ENCODE measurements at places on chromosomes 16 and 17.

- DNase-seq, result no peak
Observed at GRCh38 chr17:66929591-66929990, 34.9 kb upstream of the CACNG4 start.

- DNase-seq, result no peak
Observed at GRCh38 chr16:24853830-24854229, 8.1 kb downstream of the SLC5A11 start.

DNA sequence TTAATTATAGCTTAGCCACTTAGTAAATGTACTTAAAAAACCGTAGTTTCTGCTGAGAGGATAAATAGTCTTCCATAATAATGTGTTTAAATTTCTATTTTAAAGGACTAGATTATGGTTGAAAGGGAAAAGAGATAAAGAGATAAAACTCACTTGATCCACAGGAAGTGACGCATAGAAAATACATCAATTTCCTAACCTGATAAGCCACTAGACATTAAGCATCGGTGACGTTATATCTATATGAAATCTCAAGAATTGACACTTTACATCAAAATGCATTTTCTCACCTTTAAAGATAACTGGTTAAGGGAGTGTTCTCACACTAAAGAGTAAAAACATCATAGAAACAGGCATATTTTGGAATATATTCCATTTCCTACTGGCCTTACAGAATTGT, 5.8 kb downstream of the FBXO47 start:
- no peak for DNase-seq

DNA sequence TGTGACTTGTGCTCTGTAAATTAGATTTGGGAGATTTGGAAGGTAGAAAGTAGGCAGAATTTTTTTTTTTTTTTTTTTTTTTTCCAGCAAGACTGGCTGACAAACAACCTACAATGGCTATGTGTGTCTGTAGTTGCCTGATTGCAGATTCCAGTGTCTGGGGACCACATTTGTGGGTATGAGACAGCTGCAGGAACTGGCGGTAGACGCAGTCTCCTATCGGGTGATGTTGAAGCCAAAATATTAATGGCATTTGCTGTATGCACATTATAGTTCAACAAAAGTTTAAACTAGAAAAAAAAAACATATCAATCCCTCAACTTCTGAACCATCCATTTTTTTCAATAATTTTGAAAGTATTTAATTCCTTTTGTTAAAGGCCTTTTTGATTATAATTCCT, 665.2 kb downstream of the TOX3 start:
- no peak for DNase-seq

DNA sequence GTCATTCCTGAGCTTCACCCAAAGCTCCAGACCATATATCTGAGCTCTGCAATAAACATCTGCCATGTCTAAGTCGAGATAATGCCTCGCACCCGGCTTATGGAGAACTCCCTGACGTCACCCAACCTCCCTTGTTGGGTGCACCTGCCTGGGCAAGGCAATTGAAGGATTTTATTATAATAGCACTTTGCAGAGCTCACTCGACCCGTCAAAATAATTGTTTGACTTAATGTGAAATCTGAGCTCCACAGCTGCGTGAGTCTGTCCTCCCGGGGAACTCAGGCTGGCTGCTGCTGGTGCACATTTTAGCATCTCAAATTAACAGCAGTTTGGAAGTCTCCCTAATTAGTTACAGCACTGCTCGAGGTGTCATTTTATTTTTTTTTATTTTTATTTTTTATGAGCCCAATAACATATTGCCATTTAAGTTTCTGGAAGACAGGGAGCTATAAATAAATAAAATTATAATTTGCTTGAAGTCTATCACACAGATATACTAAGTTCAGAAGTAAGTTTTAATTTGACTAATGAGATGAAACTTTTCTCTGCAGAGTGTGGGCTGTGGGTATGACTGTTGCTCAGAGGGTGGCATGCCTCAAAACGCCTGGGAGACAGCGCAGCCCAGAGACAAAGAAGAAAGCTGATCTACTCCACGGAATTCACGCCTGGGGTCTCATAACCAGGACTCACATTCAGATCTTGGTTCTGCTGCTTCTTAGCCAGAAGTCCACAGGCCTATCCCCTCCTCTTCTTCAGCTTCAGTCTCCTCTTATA, 401.4 kb upstream of the C16orf82 start:
- DNase-seq, result no peak

- no peak for DNase-seq
Observed at GRCh38 chr17:32385121-32385520, 35.2 kb downstream of the ZNF207 start.

DNA sequence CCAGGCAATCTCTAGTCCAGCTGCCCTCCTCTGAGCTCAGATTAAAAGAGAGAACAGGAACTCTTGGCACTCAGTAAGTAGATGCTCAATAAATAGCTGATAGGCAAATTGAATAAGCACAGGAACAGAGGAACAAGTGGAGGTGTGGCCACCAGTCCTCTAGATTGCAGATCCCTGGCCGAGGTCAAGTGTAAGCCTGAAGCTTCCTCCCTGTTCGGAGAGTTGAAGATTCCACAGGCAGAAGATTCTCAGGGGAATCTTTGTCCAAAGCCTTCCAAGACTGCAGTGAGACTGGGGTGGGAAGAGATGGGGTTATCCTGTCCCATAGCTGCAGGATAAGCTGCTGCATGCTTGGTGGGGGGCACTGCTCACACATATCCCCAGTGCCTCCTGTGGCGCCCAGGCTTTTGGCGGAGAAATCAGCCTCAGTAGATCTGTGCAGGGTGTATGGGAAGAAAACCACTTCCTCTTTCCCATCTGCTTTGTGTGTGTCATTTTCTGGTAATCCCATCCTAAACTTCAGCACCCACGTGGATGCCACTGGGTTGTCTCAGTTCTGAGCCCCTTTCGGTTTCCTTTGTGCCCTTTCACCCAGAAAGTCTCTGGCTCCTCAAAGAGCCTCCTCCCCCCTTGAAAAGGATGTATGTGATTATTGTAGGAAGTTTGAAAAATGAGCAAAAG, 12.1 kb downstream of the CD300A start:
- no peak for DNase-seq

DNA sequence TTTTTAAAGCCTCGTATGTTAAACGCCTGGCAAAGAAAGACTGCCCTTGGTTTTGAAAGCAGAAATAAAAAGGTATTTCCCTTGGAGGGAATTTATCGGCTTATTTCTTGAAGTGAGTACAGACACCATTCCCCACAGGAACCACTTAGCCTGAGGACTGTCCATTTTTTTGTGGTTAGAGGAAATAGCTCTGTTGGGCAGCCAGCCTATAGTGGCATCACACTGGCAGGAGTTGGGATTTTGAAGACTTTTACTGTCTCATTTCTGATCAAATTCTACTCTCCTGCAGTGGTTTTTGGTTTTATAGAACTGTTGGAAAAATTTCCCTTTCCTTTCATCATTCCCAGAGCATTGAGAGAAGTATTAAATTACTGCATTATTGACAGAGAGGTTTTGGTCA, 34.1 kb upstream of the CDC6 start:
- DNase-seq, result no peak

- peak; percentile 58 for DNase-seq
Observed at GRCh38 chr17:7308625-7309433, 1.4 kb downstream of the EIF5A start.

- DNase-seq, result no peak
Observed at GRCh38 chr16:89417352-89417751, 73.0 kb downstream of the ANKRD11 start.

- no peak for DNase-seq
Observed at GRCh38 chr17:8954339-8954738, 11.2 kb downstream of the PIK3R5 start.

- no peak for DNase-seq
Observed at GRCh38 chr16:85984947-85985451, 86.0 kb downstream of the IRF8 start.

- no peak for DNase-seq
Observed at GRCh38 chr16:51429041-51429440, 278.0 kb upstream of the SALL1 start.

- DNase-seq, result no peak
Observed at GRCh38 chr17:47287068-47287467, 33.4 kb downstream of the ITGB3 start.

DNA sequence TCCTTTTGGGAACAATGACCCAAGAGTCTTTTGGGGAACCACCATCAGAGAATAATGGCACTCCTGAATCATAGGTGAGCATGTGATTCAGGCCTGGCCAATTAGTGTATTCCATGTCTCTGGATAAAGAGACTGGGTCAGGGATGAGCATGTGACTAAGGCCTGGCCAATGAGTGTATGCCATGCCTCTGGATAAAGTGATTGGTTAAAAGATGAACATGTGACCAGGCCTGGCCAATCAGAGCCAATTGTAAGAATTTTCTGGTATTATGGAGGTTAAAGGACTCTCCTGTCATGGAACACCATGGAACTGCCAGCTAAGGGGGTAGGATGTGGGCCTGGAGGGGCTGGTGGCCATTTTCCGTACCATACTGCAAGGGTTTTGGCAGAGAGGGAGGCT, 194.3 kb downstream of the C16orf78 start:
- DNase-seq, result no peak

GRCh38 chr16:31010585-31011325, at the start of gene STX1B:
TSS of gene STX1B (minus strand) at chr16:31010638. CDS start at chr16:31010396, 242 bp downstream.
- no peak for DNase-seq

DNA sequence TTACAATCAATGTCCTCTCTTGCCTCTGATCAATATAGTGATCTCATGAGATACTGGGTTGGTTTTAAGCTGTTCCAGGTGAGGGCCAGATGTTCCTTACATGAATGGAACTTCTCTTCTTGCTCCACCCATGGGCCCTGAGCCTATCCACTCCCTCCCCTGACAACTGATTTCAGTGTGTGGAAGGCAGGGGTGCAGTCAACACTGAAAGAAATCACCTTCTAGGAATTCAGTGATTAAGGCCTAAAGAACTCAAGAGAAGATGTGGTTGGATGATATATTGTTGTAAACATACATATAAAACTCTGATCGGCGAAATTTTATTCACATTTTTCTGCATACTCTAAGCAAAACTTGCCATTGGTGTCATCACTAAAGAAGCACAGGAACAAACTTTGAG, 6.7 kb upstream of the GOSR2 start:
- no peak for DNase-seq

DNA sequence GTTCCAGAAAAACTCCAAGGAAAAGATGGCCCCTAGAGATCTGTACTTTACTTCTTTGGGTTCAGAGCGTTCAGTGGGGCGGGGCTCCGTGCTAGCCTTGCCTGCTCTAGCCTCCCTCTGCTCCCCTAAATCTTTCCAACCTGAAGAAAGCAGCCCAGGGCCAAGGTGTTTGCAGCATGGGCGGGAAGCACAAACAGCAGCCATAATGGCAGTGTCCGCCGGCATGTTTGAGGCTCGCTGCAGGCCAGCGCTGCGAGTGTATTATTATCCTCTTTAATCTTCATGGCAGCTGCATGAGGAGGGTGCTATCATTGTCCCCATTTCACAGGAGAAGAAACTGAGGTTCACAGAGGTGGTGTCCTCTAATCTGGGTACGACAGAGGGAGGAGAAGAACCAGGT, 10.4 kb downstream of the CALB2 start:
- DNase-seq, result no peak

GRCh38 chr16:11108466-11108805, 147.6 kb downstream of the SOCS1 start:
- no peak for DNase-seq

- peak; percentile 75 for DNase-seq
Observed at GRCh38 chr16:48126801-48127644, 28.8 kb downstream of the ABCC12 start.

GRCh38 chr16:1963806-1964505, 670 bp downstream of the RPS2 start:
- no peak for DNase-seq

DNA sequence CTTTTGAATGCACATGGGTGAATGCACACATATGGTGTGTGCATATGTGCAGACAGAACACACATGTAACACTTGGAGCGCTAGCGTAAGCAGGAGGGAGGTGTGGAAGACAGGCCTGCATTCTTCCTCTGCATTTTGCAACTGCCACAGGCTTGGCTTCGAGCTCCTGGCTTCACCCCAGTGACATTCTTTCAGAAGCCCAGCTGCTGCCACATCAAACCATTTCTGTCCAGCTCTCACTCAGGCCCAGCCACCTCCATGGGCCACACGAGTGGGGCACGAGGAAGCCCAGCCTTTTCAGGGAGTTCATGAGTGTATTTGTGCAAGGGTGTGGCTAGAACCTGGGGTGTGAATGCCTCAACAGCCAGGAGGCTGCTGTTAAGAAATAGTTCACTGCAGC, 18.8 kb downstream of the LGALS3BP start:
- DNase-seq, result no peak

GRCh38 chr16:2238150-2238837, 2.0 kb downstream of the DNASE1L2 start:
- DNase-seq, result no peak

DNA sequence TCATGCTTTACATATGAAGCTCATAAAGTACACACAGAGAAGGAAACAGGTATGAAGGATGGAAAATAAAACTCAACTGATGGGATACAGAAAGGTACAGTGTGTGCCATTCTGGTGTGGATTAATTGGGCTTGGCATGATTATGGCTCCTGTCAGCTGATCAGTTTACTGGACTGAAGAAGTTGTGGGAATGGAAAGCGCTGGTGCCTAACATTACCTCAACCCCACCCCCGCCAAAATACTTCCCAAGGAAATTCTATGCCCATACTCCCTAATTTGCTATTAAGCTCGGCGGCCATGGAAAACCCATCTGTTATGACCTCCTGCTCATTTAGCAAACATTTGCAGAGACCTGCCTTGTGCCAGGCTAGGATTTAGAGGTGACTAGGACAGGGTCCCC, 16.6 kb upstream of the PMFBP1 start:
- no peak for DNase-seq

GRCh38 chr16:3256866-3257465, 533 bp upstream of the MEFV start:
- no peak for DNase-seq

DNA sequence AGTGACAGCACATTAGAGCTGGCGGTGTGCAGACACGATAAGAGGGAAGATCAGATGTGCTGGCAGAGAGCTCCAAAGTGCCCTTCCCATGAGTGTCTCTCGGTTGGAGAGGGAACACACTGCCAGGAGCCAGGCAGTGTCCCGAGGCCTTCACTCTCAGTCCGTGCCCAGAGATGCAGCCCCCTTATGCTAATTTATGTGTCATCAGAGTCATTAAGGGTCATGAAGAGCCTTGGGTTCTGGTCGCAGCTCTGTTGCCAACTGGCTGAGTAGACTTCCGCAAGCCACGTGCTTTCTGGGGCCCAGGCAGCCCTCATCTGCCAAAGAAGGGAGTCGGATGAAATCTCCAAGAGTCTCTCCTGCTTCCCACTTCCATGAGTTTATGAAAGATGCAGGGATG, 232.5 kb downstream of the MSI2 start:
- no peak for DNase-seq

All from SW 1271 (cell line).